ENCODE measurements at places on chromosomes 4 and X.

- DNase-seq, result no peak
Measured at GRCh38 chr4:159545556-159545955, 442.7 kb downstream of the RAPGEF2 start.

DNA sequence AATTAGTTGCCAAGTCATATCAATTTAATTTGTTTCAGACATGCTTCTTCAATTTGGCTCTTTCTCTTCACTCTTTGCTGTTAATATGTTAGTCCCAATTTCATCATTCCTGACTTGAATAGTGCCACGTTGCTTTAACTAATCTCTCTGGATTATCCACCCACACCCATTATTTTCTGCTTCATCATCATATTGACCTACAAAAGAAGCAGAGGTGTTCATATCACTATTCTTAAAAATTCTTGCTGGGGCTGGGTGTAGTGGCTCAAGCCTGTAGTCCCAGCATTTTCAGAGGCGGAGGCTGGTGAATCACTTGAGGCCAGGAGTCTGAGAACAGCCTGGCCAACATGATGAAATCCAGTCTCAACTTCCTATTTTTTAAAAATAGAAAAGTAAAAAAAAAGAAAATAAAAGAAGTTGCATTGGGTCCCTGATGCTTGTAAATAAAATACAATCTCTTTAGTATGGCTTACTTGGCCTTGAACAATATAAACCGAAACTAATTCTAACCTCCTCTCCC, 65.7 kb upstream of the KCNIP4 start:
- DNase-seq, result no peak

GRCh38 chrX:7574325-7574724, 268.6 kb upstream of the VCX start:
- DNase-seq, result no peak

DNA sequence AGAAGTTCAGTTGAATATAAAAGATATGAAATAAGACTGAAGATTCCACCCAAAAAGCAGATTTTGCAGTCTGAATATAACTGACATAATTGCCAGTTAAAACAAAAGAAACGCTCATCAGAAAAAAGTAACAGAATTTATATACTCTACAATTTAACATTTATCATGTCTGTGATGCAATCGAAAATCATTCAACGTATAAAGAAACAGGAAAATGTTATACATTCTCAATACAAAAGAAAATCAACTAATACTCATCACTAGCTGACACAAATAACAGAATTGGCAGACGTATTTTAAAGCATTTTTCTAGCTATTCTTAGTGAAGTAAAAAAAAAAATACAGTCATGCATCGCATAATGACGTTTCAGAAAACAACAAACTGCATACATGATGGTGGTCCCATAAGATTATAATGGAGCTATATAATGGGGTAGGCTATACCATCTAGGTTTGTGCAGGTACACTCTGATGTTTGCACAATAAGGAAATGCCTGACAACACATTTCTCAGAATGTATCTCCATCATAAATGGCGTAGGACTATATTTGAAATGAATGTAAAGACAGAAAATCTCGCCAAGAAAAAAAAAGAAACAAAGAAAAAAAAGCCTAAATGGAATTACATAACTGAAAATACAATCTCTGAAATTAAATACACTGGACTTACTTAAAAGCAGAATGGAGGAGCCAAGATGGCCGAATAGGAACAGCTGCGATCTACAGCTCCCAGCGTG, 34.3 kb downstream of the OR13H1 start:
- DNase-seq, result no peak

- DNase-seq, result no peak
Measured at GRCh38 chrX:97482666-97483300, 599.1 kb downstream of the RPA4 start.

DNA sequence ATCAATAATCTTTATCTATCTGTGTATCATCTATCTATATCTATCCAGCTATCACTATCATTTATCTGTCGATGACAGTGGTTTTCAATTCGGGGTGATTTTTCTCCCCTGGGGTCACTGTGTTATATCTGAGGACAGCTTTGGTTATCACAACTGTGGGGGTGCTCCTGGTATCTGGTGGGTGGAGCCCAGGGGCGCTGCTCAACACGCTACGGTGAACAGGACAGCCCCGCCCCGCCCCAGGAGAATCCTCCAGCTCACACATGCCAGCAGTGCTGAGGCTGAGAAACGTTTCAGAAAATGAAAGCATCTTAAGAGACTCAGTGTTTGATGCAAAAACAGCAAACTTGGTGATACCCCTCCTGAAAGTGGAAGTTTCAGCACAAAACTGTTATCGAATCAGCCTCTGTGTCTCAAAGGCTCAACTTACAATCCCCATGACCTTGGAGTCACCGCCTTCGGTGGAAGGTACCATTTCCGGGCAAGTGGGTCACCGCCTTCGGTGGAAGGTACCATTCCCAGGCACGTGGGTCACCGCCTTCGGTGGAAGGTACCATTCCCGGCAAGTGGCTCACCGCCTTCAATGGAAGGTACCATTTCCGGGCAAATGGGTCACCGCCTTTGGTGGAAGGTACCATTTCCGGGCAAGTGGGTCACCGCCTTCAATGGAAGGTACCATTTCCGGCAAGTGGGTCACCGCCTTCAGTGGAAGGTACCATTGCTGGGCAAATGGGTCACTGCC, 315.3 kb downstream of the DHRSX start:
- no peak for DNase-seq

DNA sequence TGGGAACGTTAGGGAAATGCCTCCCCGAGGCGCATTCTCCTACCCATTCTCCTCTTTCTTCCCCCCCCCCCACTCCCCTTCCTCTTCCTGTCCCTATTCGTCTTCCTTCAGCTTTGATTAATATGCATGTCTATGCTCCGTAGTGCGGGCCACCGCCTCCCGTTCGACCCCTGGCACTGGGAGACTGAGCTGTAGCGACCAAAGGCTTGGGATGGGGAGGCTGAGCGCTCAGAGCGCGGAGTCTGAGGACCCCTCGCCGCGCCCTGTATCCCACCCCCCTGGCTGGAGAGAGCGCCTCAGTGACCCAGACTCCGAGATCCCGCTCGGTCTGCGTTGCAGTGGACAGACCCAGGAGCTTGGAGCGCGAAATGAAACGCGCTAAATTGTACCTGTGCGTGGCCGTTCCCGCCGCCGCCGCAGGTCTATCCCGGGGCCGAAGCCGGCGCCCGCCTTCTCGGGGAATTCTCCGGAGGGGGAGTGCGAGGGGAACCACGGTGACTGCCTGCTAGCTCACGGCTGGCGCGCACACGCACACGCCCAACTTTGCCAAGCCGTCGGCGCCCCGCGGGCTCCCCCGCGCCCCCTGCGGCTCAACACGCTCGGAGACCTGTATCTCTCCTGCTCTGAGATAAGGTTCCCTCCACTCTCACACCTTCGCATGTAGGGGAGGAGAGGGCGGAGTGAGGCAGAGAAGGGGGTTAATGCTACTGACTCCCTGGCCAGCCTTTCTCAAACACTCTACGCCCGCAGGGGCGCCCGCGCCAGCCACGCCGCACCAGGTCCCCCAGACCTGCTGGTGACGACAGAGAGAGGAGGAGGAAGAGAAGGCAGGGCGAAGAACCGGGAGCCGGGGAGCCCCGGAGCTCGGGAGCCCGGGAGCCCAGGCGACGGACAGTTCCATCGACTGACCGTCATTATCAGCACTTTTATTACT, 1.5 kb upstream of the PTCHD1 start:
- no peak for DNase-seq

- no peak for DNase-seq
Measured at GRCh38 chr4:169852481-169852880, 94.7 kb upstream of the HPF1 start.

DNA sequence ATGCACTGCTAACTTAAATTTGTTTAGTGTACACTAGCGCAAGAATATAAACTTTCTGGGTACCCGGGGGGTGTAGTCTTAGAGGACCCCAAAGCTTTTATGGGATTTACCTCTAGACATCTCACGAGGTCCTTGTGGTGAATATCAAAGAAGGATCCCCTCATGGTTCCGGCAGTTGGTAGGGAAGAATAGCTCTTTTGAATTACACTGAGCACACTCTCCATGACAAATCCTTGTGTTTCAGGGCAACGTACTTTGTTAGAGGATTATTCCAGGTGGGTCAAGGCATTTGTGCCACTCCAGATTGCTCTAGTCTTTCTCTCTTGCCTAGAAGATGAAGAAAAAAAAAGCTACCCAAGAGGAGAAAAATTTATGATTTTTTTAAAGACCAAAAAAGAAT, 387.6 kb downstream of the PDHA2 start:
- DNase-seq, result no peak

- DNase-seq, result no peak
Measured at GRCh38 chr4:69104719-69105275, 8.5 kb downstream of the UGT2B7 start.

GRCh38 chr4:78616046-78616498, 64.5 kb downstream of the ANXA3 start:
- DNase-seq, result no peak

DNA sequence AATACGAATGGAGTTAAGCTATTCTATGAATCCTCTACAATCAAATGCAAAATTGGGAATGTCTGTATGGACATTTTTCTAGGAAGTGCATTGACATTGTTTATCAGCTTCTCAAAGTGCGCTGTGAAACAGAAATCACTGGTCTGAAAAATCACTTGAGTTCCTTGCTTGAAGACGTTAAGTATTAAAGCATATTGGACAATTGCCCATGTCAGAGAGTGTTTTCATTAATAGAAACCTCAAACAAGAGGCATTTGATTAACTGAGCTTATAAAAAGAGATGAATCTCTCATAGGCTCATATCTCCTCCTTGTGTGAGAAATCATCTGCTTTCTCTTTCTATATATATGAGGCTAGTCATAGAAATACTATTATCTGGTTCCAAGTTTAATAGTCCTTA, 692.1 kb upstream of the POU3F4 start:
- no peak for DNase-seq

- DNase-seq, result no peak
Measured at GRCh38 chrX:149383852-149384251, 121.3 kb downstream of the IDS start.

DNA sequence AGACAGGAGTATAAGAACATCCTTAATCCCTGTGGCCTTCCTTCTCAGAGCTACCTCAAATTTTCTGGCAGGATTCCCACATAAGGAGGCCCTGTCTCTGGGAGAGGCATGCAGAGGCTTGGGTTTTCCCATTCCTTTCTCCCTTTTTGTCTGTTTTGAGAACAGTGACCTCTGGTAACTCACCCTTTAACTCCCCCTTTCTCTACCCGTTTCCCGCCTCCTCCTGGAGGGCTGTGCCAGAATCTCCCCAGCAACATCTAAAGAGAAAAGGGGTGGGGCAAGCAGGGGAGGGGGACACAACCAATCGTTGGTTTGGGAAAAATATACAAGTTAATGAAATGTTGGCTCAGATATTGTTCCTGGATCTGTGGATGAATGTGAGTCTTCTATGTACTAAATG, 303.7 kb upstream of the IRS4 start:
- DNase-seq, result no peak

GRCh38 chrX:17390419-17390850, 15.4 kb downstream of the NHS start:
- no peak for DNase-seq

DNA sequence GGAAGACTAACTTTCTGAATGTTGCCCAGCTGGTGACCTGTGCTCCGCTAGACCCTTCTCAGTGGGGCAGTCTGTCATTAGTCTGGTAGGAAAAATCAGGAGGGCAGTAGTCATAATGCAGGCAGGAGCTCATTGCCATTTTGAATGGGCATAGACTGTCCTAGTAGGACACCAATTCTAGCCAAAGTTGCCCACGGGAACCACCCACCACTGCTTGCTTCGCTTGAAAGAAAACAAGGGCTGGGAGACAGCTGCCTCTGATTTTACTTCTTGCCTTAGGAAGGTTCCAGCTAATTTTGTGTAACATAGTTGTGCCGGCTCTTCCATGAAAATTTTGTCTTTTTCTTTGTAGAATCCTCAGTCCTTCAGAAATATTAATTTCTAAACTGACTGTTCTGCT, 23.3 kb downstream of the HOPX start:
- no peak for DNase-seq

GRCh38 chr4:157075401-157075800, 549 bp upstream of the GLRB start:
- DNase-seq, result no peak

- DNase-seq, result no peak
Measured at GRCh38 chr4:74056114-74056857, 17.8 kb upstream of the CXCL3 start.

DNA sequence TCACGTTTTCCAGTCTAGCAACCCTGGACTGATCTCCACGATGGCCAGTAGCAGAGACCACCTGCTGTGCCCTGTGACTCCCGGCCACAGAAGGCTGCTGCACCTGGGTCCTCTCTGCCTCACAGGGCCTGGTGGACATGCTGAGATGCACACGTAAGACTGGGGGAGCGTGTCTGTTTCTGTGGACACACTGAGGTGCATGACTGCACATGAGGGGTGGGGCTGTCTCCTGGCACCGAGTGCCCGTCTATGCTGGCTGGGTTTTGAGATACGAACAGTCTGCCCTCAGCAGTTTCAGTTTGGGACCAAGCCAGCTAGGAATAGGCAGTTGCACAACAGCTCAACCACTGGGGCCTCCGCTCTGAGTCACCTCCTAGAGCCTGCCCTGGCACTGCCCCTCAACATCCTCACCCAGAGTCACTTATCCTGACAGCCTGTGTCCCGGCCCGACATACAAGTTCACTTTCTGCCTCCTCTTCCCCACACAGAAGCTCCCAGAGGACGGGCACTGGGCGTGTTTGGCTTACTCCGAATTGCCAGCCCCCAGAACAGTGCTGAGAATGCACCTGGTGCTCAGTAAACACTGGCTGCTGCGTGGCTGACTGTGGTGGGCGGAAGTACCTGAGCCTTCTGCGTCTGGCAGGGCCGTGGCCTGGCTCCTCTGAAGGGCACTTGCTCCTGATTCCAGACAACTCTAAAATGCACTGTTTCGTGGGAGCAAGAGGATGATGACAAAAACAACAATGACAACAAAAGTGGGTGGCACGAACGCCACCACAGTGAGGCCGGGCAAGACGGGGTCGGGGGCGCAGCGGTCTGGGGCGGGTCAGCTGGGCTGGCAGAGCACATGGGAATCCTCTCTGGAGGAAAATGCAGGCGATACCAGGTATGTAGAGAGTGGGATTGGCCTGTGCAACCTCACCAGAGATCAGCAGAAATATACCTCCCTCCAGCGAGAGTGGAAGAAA, 30.9 kb downstream of the RNF212 start:
- DNase-seq, result no peak

- no peak for DNase-seq
Measured at GRCh38 chr4:147843162-147843561, 111.3 kb downstream of the ARHGAP10 start.

GRCh38 chrX:15874672-15875071, 20.1 kb upstream of the AP1S2 start:
- no peak for DNase-seq

- no peak for DNase-seq
Measured at GRCh38 chr4:125529071-125529470, 214.3 kb downstream of the FAT4 start.

- no peak for DNase-seq
Measured at GRCh38 chr4:38621028-38621684, 42.8 kb upstream of the KLF3 start.

- DNase-seq, result no peak
Measured at GRCh38 chr4:177052211-177052934, 257.3 kb upstream of the NEIL3 start.

Data from GM12878 (cell line).